ENCODE measurements at places on chromosomes 7 and 10. TPM values are rescaled to one million over a fixed set of nuclear protein-coding genes. Genes with fewer than 3 reads are reported as not detected.

SRRM3 gene
- 2.3 TPM for polyA plus RNA-seq

ZNF467 gene
- polyA plus RNA-seq = 23.5 TPM

- no peak for DNase-seq
Measured at GRCh38 chr7:55065511-55066229, 46.9 kb downstream of the EGFR start.

- DNase-seq = no peak
Measured at GRCh38 chr7:135714534-135715009, 13.4 kb downstream of the SLC13A4 start.

DNA sequence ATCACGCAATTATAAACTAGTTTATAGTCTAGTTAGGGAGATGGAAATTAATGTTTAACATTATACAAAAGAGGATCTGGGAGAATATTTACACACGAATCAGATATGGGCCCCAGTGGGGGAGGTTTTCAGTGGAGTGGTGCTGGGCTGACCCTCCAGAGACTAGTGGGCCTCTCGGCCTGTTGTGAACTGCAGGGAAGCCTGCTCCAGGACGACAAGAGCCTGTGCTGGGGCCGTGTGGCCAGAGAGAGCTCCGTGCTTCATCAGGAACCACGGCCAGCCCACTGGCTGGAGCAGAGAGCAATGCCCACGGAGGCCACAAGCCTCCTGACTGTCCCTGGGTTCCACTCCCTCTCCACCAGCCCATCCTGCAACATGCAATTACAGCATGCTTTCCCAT lies 11.3 kb upstream of the ESYT2 start:
- no peak for DNase-seq

- DNase-seq = no peak
Measured at GRCh38 chr7:128919241-128919640, 8.7 kb upstream of the KCP start.

DNA sequence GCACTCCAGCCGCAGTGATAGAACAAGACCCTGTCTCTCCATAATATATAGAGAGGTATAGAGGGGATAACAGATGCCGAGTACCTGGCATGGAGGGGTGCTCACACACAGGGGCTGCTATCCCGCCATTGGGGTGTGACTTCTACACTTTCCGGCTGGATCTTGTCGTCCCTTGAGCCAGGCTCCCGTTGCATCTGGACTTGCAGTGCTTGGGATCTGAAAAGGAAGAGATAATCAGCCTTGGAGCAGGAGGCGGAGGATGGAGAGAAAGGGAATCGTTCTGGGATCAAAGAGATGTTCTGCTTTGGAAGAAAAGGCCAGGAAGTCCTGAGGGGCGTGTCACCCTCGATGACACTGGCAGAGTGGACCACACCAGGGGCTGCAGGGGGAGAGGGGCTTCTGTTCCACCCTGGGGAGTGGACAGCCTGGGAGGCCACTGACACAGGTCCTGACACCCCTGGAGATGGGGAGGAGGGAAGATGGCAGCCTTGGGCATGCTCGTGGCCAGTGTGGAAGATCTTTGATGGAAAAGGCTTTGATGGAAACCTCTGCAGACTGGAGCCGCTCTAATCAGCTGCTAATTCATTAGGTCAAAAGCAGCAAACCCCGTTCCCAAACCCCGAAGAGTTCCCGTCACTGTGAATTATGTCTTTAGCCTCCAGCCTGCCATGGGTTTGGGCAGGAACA lies 85.1 kb downstream of the CARD11 start:
- no peak for DNase-seq

- no peak for DNase-seq
Measured at GRCh38 chr7:36775061-36775620, 50.8 kb upstream of the AOAH start.

GRCh38 chr10:44723082-44723481 lies 188.1 kb upstream of the TMEM72 start:
- DNase-seq = no peak

- DNase-seq = no peak
Measured at GRCh38 chr10:93357680-93358079, 124.5 kb downstream of the MYOF start.

GRCh38 chr10:96570983-96571964 lies 15.5 kb downstream of the TM9SF3 start:
- no peak for DNase-seq
